ENCODE measurements at places on chromosomes 7 and 10.

DNA sequence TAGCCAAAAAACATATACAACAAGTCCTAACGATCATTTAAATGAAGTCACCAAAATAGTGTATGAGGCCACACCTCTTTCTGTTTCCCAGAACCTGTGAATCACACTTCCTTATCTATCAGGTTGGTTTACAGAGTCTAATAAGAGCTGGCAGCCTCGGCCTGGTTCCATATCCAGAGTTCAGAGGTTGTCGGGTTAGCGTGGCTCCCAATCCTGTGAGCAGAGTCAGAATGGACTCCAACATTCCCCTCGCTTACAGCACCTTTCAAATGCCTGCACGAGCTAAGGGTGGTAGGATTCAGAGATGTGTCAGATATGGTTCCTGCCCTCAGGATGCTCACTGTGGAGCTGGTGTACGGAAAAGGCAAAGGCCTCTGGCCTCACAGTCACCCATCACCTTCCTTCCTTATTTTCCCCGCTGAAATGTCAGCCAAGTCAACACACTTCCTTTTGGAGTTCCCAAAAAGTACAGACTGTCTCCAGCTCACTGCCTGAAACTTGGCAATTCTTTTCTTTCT, 6.0 kb downstream of the IL15RA start:
- peak; percentile 24 for DNase-seq

- no peak for DNase-seq
Measured at GRCh38 chr7:130279286-130279685, 12.6 kb downstream of the CPA2 start.

DNA sequence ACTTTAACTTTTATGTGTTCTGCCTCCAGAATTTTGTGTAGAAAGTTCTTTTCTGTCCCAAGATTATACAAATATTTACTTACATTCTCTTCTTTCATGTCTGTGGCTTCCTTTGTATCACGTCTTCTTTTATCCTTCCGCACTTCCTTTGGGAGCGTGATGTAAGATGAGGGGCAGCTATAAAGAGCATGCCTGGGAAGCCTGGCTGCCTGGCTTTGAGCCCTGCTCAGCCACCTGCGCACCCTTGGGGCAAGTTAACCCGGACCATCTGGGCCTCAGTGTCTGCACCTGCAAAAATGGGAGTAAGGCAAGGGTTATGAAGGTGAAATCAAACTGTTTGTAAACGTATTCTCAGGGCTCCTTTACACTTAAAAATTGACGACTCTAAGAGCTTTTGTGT, 25.2 kb downstream of the PALD1 start:
- DNase-seq: no peak

DNA sequence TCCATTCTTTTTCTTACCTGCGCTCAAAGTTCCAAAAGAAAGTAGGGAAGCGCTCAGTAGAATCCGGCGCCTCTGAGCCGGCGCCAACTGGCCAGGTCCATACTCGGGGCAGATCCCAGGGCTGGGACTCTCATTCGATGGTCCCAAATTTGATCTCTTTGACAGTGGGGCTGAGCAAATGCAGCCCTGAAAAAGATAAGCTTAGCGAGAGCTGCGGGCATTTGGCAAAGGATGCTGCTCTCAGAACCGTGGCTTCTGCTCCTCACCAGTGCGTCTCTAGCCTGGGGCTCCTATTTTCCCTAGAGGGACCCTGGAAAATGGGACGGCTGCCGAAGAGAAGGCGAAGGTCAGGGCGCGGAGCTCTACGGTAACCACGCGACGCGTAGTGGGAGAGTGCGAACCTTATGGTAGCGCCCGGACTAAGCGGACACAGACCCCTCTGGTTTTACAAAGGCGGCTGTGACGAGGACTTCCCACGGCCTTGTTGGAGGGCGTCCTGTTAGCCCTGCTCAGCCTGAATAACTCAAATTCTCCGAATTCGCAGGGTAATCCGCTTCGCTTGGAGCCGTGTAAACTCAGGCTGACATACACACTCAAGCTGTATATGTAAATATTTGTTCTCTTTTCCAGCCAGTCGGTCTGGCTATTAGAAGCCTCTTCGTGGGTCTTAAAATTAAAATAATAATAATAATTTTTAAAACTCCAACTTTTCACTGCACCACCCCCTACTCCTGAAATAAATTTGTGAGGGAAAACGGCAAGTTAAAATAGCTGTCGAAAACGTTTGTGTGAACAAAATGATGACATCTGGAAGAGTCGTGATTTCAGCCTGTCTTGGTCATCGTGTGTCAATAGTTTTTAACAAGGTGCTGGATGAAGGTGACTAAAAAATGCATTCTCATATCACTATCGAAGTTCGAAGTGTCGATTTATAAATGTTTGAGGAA, 869 bp upstream of the TBX20 start:
- DNase-seq: no peak

DNA sequence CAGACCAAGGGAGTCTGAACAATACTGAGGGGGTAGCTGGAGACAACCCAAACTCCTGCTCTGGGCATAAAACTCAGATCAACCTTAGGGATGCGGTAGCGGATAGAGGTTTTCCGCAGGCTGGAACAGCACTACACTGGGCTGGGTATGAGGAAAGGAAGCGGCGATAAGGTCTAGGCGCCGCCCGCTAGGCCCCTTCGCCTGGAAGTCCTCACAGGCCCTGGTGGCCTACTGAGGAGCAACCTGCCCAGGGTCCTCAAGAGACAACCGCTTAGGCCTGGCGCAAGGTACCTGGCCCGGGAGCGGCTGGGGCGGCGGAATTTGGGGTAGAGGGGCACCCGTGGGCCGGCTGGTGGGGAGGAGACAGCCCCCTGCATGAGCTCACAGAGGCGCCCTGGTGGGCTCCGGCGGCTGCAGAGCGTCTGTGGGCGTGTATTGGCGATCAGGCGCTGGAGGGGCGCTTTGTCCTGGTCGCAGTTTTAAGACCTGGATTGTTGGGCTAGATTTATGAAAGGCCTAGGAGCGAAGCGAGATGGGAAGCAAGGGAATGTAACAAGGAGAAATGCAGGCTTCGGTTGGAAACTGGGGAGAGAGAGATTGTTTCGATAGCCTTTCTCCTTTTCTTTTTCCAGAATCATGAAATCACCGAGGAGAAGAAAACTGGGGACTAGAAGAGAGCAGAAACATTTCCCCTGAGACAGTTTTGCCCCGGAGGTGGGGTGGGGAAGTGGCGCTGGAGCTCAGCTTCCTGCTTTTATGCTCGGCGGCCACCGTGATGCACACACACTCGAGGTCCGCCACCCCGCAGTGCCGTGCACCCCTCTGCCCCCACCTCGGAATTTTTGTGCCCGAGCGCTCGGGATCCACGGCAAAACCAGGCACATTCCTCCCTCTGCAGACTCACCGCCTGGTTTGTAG, 2.4 kb upstream of the NKX2-3 start:
- DNase-seq: no peak

- no peak for DNase-seq
Measured at GRCh38 chr7:43905209-43905946, 1.0 kb downstream of the URGCP start.

- no peak for DNase-seq
Measured at GRCh38 chr10:31197886-31198285, 121.1 kb upstream of the ZEB1 start.

DNA sequence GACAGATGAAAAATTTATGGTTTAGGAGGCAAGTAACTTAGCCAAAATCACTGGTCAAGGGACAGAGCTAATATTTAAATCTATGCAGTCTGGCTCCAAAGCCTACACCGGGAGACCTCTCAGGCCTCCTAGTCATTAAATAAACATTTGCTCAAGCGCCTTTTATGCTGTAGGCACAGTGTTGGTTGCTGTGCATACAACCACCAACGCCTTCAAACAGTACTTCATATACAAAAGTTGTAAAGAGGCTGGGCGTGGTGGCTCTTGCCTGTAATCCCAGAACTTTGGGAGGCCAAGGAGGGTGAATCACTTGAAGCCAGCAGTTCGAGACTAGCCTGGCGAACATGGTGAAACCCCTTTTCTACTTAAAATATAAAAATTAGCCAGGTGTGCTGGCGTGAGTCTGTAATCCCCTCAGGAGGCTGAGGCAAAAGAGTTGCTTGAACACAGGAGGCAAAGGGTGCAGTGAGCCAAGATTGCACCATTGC, 159.8 kb downstream of the MAGI2 start:
- DNase-seq: no peak

GRCh38 chr7:75042831-75043703, 30.5 kb downstream of the RCC1L start:
- no peak for DNase-seq

GRCh38 chr7:158666401-158666800, 38.2 kb downstream of the NCAPG2 start:
- no peak for DNase-seq

DNA sequence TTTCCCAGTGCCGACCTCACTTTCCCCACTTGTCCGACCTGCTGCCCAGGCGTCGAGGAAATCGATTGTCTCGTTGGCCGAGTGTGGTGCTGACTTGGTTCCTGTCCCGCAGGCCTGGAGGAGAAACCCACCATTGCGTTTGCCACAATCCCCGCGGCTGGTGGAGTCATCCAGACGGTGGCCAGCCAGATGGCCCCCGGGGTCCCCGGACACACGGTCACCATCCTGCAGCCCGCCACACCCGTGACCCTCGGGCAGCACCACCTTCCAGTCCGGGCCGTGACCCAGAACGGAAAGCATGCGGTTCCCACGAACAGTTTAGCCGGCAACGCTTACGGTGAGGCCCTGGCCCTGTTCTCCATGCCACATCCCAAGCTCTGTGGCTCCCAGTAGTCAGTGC, 14.5 kb upstream of the AP5Z1 start:
- DNase-seq: no peak

DNA sequence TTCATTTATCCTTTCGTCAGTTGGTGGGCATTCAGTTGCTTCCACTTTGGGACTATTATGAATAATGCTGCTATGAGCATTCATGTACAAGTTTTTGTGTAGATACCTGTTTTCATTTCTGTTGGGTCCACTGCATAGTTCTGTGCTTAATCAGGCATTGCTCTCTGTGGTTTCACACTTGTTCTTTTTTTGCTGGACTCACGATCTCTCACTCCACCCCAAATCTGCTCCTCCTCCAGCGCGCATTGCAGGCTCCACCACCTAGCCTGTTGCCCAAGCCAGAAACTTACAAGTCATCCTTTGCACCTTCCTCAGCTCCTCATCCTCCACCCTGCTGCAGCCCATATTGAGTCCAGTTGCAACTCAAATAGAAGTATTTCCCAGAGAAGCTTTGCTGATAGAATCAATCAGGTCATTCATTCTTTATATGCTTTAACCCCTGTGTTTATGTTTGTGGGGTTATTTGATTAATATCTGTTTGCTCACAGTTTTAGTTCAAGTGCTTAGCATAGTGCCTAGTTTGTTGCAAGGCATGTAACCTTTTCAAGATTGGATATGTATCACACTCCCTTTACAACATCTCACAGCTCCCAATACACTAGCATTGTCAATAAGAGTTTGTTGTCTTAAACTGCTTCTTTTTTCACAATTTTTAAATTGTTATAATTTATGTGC, 16.6 kb upstream of the AFAP1L2 start:
- no peak for DNase-seq

DNA sequence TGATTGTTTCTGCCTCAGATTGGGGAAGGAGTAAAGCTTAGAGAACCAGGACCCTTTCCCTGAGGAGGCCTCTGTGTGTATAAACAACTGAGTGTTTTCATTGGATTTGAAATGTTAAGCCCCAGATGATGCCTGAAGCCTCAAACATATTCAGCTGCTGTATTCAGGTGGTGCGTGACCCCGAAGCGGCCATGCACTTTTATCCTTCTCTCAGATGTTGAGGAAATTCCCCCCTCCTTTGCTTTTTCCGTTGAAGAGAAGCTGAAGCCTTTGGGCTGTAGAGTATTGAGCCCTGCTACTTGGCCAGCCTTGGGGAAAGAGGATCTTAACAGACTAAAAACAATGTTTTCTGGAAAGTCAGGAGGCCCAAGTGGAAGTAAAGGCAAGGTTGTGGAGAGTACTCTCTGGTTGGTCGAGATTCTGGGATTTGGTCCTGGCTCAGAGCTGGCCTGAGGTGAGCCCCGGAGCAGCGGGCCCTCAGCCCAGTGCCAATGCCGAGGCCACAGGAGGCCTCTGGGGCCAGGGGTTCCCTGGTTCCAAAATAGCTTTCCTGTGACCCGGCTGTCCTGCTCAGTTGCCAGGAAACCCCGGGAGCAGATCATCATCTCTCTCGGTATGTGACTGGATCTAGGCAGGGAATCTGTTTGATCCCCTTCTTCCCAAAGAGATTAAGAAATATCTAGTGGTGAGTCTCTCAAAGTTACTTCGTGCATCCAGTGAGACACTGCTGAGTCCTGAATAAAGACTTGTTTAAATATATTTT, 22.5 kb downstream of the FKBP6 start:
- no peak for DNase-seq

DNA sequence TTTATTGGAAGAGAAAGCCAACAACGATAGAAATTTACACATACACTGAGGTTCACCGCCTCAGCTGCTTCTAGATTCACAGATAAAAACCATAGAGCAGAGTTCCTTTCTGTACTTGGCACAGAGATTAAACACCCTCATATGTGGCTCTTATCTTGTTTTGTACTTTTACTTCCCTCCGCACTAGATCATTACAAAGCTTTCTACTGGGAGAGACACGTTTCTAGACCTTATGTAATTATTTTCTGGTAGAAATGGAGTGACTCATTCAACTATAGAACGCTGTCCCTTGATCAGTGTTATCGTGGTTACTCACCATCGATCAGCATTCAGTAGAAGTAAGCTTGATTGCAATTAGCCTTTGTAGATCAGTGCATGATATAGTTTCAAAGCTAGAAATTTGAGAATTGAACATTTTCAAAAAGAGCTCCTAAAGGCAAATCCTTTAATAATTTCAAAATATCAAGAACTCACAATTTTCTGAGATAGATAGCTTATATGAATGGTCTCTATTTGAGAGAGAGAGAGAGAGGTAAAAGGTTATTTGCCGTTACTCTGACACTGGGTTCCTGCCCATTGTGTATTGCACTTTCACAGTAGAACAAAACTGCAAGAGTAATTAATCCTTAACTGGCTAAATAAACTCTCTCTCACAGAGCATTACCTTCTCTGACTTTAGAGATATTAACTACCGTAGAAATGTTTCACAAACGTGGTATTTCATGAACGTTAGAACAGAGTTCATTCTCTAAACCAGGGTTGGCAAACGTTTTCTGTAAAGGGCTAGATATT, 26.1 kb upstream of the DNAJC1 start:
- no peak for DNase-seq

GRCh38 chr7:2978408-2978807, 65.3 kb downstream of the CARD11 start:
- peak; percentile 91 for DNase-seq

DNA sequence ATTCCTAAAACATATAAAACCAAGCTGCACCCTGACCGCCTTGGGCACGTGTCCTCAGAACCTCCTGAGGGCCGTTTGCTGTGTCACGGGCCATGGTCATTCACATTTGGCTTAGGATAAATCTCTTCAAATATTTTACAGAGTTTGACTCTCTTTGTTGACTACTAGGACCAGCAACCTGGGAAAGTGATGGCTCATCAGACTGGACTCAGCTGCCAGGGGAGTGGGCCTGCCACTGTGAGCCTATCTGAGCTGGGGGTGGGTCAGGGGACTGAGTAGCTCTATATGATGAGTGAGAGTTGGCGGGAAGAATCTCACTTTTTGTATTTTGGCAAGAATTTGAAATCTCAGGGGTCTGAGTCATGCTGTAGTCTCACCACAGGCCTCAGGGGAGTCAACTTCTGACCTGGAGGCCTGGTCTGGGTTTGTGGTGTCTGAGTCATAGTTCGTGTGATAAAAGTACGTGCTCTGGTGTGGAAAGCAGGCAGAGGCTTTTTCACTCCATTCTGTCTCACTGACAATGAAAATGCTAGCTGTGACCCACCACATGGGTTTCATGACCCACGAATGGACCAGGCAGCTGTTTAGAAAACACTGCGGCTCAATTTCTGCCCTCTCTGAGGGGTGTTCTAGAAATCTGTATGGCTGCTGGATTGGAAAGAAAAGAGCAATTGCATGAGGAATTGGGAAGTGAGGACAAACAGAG, 4.2 kb upstream of the UPP1 start:
- peak; percentile 79 for DNase-seq
